ENCODE measurements at places on chromosomes 13 and 19. TPM values are rescaled to one million over a fixed set of nuclear protein-coding genes. Genes with fewer than 3 reads are reported as not detected.

- no peak for DNase-seq
These were observed 16.0 kb downstream of the FXYD5 start for GRCh38 chr19:35170359-35171061.

GRCh38 chr19:39397360-39398296 lies 6.5 kb downstream of the MED29 start:
- DNase-seq = peak; percentile 95

Gene IGSF23
- polyA plus RNA-seq = 0.21 TPM

GRCh38 chr19:13092158-13092543 lies 10.5 kb downstream of the LYL1 start:
- DNase-seq = no peak

DNA sequence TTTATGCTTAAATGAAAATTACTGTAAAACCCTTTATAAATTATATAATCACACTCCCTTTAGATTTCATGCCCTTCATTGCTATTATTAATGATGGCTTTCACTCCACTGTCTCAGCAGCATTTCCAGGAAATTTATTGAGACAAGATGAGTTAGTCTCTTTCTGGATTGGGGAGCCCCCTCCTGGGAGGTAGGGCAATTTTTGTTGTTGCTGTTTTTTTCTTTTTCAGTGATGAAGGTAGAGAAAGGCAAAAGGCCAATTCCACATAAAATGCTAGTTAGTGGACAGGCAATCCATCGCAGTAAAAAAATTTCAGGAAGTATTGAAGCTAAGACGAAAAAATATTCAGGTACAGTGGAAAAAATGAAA lies 80.2 kb downstream of the TEX26 start:
- DNase-seq = no peak

GRCh38 chr13:21341637-21342422 lies 117.3 kb downstream of the ZDHHC20 start:
- DNase-seq = no peak

Gene IGFL1
- polyA plus RNA-seq = not detected

Gene RPL36
- 990 TPM for polyA plus RNA-seq

- DNase-seq = no peak
These were observed 25.6 kb downstream of the CARM1 start for GRCh38 chr19:10896851-10897526.

Gene FBXL3
- polyA plus RNA-seq = 26.5 TPM

- no peak for DNase-seq
These were observed 1.3 kb downstream of the PMIS2 start for GRCh38 chr19:35587321-35587720.

Gene SOX1
- polyA plus RNA-seq = 0.11 TPM

DNA sequence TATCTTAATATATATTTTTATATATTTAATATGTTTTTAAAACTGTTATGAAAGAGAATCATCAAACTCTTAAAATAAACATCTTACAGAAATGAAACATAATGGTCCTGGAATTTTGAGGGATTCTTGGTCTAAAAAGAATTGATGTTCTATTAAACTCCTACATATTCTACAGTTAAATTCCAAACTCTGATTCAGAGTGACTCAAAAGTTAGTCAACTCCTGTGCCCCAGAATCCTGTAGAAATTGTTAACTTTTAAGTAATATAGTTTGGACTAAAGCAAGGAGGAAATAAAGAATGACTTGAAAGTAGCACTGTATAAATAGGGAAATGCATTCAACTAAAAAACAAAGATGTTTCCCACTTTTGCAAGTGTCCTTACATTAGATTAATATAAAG lies 47.7 kb downstream of the FNDC3A start:
- DNase-seq = no peak

Gene CLC
- polyA plus RNA-seq = not detected

Gene GNA15
- 0.29 TPM for polyA plus RNA-seq

Gene KLK3
- polyA plus RNA-seq = not detected

DNA sequence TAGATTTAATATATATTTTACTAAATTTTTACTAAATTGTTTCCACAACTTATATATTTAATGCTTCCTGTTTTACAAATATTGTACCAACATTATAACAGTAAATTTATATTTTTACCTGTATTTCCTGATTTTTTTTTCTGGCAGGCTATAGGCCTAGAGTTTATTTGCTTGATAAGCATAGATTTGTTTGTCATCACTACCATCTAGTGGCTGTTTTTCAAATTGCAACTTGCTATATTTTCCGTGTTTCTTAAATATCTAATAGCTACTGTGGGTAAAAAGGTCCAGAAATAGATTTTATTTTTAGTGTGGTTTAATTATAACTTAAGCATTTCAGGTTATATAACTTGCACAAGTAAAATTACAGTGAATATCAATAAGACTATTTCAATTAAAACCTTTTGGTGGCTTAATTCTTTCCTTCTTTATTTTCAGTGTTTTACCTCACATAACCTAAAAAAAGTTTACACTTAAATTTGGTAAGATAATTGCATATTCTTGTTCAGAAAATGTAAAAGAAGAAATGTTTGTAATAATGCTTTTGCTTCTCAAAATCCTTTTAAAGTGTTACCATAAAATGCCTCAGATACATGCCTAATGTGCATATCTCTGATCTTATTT lies 60.6 kb downstream of the NDFIP2 start:
- peak; percentile 60 for DNase-seq

DNA sequence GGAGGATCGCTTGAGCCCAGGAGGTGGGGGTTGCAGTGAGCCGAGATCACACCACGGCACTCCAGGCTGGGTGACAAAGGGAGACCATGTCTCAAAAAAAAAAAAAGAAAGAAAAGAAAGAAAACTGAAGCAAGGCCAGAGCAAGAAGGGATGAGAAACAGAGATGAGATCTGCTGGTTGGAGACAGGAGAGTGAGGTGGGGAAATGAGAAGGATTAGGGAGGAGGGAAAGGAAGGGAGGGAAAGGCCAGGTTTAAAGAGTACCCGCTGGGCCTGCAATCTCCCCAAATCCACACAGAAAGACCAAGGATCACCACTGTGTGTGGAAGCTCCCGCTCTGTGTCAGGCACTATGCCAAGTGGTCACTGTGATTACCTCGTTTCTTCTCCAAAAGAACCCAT lies 16.3 kb upstream of the LYPD3 start:
- no peak for DNase-seq

DNA sequence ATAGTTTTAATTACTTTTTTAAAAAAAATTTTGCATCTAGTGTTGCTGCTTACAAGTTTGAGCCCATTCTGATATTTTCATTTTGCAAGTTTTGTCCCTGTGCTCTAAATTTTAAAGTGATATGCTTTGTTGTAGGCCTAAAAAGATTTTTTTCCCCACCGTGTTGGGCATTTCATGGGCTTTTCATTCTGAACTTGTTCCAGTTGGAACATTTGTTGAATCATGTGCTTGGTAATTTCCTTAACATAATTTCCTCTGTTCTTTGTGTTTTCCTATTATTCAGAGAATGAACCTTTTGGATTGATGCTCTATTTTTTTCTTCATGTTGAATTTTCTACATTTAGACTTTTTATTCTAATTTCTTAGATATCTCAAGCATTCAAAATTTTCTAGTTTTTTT lies 206.4 kb upstream of the SPRY2 start:
- no peak for DNase-seq

Data from hepatocyte (in vitro differentiated cells).